ENCODE measurements at places on chromosomes 6 and 20.

DNA sequence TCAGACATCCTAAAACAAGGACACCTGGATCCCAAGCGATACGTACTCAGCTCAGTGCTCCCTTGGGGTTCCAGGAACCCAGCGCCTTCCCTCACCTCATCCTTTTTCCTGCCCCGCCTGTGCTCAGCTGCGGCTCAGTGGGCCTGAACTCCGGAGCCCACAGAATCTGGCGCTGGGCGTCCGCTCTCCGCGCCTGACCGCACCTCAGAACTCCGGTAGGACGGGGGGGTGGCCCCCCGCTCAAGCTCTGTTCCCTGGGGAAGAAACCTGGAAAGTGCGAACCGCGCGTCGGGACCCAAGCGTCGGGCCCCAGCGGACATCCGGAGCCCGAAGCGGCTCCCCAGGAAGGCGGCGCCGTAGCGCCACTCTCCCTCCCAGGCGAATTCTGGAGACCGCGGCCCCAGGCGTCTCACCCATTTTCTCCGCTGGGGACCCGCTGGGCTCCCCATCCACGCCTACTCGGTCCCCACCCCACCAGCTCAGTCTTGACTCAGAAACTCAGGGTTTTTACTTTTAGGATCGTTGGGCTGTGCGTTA, 336 bp upstream of the LY6G5C start:
- DNase-seq = peak; percentile 86

DNA sequence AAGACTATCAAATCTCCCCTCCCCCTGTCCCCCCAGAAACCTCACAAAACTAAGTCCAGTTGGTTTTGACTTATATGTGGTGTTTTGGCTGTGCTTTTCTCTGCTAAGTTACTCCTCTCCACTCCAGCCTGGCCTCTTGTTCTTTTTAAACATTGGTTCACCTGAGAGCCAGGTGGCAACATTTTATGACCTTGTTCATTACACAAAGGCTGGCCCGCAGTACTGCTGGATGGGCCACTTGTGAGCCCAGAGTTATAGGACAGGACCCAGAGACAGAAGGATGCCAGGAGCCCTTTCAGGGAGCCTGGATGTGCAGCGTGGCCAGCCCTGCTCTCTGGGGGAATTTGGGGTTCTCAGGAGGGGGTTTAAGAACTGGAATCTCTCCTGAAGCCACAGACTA, 90.0 kb downstream of the RAMACL start:
- DNase-seq = no peak

DNA sequence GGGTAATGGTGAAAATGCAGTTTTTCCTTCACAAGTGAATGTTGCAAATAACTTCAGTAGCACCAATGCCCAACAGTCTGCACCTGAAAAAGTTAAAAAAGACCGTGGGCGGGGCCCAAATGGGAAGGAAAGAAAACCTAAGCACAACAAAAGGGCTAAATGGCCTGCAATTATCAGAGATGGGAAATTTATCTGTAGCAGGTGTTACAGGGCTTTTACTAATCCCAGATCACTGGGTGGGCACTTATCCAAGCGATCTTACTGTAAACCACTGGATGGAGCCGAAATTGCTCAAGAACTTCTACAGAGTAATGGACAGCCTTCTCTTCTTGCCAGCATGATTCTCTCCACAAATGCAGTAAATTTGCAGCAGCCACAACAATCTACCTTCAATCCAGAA, 64.8 kb upstream of the SMIM8 start:
- no peak for DNase-seq

GRCh38 chr6:37807656-37808055, 11.9 kb upstream of the ZFAND3 start:
- DNase-seq = peak; percentile 83

GRCh38 chr6:105985098-105985815, 100.9 kb upstream of the PRDM1 start:
- DNase-seq = no peak

DNA sequence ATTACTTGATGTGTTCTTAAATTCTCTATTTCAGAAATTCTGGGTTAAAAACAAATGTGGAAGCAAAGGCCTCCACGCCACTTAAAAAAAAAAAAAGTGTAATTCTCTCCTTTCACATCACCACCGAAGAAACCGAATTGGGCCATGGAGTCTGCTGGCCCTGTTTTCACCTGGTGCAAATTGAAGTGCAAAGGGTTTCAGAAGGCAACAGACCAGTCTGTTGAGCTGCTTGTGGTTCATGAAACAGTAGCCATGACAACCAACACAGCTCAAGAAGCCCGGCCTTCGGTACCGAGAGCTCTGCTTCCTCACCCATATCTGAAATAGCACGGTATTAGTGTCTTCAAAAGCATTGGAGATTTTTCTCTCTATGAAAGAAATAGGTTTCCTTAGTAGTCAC, 63.1 kb downstream of the GMPR start:
- no peak for DNase-seq

- peak; percentile 6 for DNase-seq
Measured at GRCh38 chr20:40493071-40493470, 196.0 kb downstream of the MAFB start.

All from kidney tubule cell (primary cell).